ENCODE measurements at places on chromosomes 1 and 21.
A peak's percentile ranks its signal among the peaks of the same experiment; 100 is the strongest.

GRCh38 chr21:34360488-34361241 lies 3.1 kb upstream of the KCNE2 start:
- DNase-seq, result no peak

DNA sequence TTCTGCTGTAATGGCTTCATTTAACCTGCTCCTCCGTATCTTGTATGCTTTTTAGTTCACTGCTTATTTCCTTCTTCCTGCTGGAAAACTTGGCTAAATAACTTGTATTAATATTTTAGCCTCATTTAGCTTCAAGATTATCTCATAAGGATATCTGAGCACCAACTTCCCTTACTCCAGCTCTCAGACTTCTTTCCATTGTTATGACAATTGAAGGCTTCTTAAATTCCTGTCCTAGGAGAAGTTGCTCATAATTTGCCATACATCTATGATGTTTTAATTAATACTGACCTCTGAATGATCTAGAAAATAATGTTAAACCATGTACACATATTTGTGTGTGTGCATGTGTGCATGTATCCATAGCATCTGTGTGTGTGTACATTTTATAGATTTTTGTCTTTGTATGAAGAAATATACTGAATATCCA lies 1524.4 kb upstream of the TPTE start:
- DNase-seq, result no peak

DNA sequence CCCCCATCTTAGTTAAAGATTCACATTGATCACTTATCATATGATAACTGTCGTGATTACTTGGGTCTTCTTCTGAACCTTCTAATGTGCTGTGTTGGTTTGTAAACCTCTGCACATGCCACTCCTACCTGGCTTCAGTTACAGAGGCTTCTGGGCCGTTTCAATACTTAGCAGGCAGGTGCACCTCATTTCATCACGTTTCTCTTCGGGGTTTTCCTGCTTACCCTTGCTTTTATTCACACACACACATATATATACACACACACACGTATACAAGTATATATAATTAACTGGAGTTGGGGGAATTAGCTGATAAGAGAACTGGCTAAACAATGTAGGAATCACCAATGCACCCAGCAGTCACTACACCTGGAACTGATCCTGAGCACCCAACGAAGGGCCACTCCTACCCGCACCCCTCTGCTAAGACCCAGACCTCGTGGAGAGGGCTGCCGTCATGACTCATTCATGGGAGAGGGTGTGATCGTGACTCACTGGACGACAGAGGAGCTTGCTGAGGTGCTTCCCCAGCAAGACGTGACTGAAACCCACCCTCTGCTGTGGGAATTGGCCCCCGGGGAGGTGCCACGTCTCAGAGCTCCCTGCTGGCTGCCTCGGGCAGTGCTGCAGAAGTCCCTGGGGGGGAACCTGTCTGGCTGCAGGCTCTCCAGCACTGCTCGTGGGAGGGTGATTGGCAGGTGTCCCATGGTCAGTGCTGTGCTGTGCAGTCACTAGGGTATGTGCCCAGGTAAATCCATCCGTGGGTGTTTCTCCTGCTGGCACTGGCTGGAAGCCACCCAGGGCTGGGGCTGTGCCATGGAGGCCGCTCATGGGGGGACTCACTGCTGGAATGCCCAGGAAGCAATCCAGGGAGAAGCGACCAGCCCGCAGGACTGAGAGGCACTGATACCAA lies 166.6 kb downstream of the DYRK1A start:
- DNase-seq, result no peak

DNA sequence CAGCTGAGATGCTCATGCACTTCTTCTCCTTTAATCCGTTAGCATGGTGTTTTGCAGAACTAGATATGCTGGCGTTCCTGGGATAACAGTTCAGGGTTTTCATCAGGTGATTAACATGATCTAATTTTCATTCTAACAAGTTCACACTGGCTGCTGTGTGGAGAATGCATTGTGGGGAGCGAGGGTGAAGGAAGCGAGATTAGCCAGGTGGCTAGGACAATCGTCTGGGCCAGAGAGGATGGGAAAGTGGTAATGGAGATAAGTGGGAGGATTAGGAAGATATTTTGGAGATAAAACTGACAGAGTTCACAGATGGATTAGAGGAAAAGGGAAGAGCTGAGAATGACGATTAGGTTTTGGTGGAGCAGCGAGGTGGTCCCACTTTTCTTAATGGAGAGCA lies 138.1 kb upstream of the MAGI3 start:
- DNase-seq, result no peak

DNA sequence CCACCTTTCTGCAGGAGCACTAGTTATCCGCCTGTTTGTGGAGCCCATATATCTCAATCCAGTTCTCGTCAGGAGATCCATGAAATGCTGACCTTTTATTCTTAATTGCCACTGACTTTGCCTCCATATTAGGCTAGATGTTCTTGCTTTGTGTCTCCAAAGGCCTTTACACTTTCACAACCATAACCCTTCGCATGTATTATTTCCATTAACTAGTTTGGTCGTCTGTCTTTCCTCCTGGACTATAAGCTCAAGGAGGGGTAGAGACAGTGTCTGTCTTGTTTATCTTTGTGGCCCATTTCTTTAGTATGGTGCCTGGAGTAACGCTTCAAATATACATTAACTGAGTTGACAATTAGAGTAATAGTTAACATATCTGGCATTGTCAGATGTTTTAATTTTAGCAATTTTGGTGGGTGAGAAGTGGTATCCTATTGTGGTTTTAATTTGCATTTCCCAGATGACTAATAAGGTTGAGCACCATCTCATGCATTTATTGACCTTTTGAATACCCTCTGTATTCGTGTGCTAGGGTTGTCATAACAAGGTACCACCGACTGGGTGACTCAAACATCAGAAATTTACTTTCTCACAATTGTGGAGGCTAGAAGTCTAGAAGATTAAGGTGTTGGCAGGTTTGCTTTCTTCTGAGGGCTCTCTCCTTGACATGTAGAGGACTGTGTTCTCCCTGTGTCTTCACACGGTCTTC lies 21.7 kb upstream of the IL12RB2 start:
- DNase-seq, result no peak

DNA sequence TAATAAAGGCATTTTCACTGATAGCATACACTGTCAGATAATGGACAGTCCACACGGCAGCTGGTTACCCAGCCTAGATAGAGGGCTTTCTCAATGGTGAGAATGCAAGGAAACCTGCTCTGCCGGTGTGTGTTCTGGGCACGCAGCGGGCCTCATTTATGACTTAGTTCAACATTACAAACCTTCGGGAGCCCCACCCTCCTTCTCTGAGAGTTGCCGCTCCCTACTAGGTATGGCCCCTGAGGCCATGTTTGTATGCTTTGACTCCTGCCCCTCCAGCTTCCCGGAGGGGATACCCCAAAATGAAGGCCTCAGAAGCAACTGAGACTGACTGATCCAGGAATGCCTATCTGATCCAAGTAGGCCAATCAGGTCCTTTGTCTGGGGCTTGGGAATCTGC lies 17.2 kb upstream of the FABP3 start:
- no peak for DNase-seq

- DNase-seq, result no peak
Observed at GRCh38 chr1:116544588-116545358, 26.1 kb downstream of the CD58 start.

DNA sequence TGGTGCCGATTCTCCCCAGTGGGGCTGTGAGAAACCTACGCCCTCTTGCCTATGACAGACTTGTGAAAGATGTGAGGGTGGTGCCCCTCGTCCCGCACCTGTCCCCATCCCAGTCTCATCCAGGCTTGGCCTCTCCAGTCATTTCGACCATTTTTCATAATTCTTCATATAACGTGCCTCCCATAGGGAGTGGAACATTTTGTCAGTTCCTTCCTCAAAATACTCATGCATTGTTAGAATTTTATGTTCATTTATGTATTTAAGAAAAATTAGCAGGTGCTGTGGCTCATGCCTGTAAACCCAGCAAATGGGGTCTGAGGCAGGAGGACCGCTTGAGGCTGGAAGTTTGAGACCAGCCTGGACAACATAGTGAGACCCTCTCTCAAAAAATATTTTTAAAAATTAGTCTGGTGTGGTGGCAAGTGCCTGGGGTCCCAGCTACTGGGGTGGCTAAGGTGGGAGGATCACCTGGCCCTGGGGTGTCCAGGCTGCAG lies 19.7 kb upstream of the SMPDL3B start:
- no peak for DNase-seq

DNA sequence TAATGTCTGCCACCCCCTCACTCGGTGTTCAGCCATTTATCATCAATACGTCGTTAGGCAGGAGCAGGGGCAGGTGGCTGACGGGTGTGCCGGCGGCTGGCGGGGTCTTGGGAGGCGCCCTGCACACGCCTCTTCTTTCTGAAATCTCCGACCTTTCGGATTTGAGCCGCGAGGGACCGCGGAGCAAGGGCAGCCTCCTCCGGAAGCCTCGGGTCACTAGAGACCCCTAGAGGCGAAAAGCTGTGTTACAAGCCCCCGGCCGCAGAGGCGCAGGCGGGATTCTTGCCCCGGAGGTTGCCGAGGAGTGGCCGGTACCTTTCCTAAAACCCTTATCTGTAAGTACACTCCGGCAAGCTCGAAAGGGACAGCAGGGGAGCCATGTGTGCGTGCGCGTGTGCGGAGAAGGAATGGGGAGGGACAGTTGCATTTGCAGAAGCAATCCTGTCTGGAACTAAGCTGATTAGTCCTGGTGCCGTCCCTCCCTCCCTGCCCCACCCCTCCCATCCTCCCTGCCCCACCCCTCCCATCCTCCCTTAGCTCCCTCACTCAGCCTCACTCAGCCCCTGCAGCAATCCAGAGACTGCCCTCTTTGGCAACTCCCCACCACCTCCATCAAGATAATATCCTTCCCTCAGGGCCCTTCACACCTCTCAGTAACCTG lies 11.0 kb downstream of the BRINP2 start:
- peak; percentile 71 for DNase-seq
